ENCODE measurements at places on chromosomes 6 and 20.

DNA sequence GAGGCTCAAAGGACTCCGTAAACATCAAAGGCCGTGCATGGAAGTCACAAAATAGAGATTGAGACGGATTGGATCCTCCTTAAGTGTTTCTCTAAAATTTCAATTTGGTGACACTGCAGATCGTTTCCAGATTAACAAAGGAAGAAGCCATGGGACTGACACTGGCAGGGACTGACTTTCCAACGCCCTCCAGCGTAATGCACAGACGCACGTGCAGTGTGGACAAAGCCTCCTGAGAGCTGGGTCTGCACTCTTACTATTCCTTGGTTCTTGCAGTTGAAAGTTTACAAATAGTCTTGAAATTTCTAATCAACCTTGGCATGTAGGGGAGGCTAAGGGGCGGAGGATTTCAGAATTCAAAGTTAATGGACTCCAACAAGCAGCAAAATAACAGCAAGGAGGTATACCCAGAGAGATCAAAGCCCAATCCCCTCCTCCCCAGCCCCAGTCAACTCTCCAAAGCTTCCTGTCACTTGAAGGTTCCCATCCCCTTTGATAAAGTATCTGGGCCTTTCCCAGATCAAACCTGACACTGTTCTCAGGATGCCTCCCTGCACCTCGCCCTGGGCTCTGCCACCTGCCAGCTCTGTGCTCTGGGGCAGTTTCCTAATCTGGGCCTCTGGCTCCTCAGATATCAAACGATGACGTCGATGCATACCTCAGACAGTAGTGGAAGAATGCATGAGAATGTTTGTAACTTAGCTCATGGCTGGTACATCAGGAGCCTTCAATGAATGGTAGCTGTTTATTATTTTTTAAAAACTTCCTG is 106.5 kb upstream of the TRAF3IP2 start:
- DNase-seq, result no peak

- no peak for DNase-seq
Measured at GRCh38 chr6:158978757-158979156, 21.2 kb downstream of the RSPH3 start.

GRCh38 chr6:124703541-124703940 is 258.7 kb upstream of the RNF217 start:
- no peak for DNase-seq

DNA sequence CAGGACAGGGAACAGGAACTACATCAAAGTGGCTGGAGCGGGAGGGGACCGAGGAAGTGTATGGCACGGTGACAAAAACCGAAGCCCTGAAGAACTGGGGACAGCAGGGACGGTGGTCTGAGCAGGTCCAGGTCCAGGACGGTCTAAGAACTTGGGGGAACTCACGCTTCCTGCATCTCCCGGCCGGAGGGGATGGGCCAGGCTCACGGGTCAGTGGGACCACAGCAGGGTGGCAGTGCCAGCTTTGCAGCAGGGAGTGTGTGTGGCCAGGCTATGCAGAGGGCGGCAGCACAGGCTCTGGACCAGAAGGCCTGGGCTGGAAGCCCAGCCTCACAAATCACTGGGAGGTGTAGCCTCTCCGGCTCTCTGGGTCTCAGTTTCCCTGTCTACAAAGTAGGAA is 123.8 kb downstream of the BMP7 start:
- DNase-seq, result no peak

GRCh38 chr6:157092736-157093135 is 230.6 kb downstream of the TMEM242 start:
- no peak for DNase-seq

DNA sequence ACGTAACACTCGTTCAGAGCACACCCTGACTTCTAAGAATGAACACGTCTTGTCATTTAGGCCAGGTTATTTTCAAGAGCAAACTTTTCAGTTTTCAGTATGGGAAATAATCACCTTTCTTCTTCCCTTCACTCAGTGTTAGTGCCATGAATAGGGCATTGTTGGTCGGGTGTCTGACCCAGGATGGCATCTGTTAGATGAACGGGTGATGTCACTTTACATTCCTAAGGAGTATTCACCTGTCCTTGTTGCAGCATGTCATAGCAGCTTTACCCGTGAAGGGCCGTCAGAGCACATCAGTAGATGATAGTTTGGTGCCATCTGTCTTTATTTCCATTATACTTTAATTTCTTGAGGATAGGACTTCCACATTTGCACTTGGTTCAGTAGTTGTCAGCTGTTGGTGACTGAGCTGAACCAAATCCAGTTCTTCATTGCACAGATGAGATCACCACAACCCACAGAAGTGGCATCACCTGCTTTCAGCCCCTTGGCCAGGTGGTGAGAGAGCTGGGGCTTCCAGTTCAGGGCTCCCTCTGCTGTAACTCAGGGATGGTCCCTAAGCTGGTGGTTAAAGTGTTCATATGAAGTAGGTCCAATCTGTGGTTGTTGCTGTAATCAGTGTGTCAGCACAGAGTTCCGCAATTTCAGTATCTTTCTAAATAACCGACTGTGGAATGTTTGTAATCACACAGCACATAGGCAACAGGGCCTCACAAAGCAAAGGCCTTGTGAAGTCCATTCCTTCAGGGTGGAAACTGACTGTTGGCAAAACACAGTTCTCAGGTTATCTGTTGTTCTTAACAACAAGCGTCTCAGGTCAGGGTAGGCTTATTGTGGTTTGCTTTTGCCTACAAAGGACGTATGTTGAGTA is 68.2 kb downstream of the FAM120B start:
- DNase-seq, result no peak

DNA sequence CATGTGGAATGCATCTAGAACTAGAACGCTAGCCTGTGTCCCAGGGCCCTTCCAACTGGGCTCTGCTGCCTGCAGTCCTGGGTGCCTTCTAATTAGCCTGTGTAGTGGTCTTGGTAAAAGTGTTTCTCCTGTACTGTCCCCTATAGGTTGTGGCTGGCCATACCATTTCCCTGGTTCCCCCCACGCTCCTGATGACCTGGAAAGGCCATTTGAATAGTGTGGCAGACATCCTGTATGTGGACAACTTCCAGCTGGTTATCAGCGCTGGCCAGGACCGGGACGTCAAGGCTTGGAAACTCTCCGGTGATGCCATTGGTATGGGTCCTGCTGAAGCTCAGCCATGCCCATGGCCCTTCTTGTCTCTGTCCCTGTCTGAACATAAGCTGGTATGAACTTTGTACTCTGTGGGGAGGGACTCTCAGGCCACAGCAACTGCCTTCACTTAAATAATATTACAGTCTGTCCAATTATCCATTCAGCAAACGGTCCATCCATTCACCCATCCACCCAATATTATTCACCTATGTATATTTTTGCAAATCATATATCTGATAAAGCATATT is 60.7 kb downstream of the SUN5 start:
- no peak for DNase-seq

DNA sequence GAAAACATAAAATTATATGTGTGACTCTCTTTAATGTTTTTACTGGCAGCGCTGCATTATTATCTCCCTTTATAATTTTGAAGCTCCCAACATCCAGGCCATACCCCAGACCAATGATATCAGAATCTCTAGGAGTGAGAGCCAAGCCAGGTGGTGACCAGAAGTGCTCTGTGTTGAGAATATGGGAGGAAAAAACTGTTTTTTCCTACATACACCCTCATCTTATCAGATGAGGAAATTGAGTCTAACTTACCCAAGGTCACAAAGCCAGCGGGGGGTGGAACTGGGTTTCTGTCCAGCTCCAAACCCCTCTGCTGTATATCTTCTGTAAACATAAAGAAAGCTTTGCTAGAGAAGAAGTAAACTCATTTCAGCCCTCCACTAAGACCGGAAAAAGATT is 42.5 kb downstream of the LY86 start:
- DNase-seq, result no peak

GRCh38 chr6:12893036-12893435 is 176.5 kb downstream of the PHACTR1 start:
- no peak for DNase-seq

DNA sequence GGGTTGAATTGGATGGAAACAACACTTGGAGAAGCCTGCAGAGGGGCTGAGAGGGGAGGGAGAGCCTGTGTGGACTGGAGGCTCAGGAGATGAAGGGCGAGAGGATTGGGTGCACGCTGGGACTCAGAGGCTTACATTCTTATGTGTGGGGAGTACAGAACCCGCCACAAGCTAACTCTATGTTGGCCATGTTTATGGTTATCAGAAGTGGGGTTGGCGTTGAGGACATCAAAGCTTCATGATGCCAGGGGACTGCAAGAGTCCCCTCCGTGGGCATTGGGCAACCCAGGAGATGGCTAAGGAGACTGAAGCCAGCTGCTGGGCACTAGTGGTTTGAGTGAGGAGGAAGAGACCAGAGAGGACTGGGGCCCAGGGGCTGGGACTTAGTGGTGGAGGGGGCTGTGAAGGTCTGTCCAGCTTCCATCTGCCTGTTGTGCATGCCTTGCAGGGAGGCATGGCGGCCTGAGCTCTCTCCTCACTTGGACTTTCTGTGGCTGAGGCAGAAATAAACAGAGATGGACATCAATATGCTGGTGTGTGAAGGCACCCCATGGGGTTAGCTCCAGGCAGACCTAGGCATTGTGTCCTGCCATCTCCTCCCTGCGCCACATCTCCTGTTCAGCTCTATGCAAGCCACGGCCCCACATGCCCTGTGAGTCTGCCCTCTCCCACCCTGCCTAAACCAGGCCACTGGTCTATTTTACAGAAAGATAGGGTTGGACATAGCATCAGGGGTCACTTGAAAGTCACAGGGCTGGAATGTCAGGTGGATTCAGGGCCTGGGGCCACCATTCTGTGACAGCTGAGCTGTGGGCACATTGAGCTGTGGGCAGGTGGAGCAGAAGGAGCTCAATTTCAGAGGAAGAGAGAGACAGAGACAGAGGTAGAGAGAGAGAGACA is 61.6 kb downstream of the PHACTR3 start:
- DNase-seq, result no peak

GRCh38 chr6:130882370-130882769 is 55.2 kb downstream of the SMLR1 start:
- DNase-seq, result no peak

- DNase-seq, result no peak
Measured at GRCh38 chr20:50569864-50570836, 60.0 kb downstream of the PTPN1 start.

All from GM12891 (cell line).